ENCODE measurements at places on chromosomes 1 and 21. TPM values are rescaled to one million over a fixed set of nuclear protein-coding genes. Genes with fewer than 3 reads are reported as not detected.

AMY1C gene
- not detected for total RNA-seq

MPL gene
- total RNA-seq: not detected

CYP4A22 gene
- total RNA-seq: not detected

AKR7A3 gene
- 0.17 TPM for total RNA-seq

UBE2U gene
- not detected for total RNA-seq
